ENCODE measurements at places on chromosomes 3 and 15.

GRCh38 chr3:104878395-104878794, 488.3 kb upstream of the ALCAM start:
- DNase-seq = no peak

GRCh38 chr15:65631503-65631902, 9.8 kb downstream of the SLC24A1 start:
- DNase-seq = no peak

GRCh38 chr3:75983609-75984290, 198.4 kb upstream of the ZNF717 start:
- no peak for DNase-seq

GRCh38 chr3:120280566-120280965, 4.5 kb downstream of the GPR156 start:
- DNase-seq = no peak

DNA sequence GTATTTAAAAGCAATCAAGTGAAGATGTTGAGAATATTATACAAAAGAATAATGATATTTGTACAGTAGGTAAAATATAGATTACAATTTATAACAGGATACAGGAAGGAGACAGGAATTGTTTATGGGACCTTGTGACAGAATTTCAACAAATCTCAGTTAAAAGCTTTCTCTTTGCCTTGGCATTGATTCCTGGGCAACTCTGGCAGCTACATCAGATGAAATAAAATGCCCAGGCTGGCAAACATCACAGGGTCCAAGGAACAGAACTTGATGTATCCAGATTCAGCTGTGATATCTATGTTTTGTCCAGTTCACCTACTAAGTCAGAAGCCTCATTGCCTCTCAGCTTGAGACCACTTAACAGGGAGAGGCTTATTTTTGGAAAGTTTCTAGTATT, 473.1 kb downstream of the MCTP2 start:
- no peak for DNase-seq

DNA sequence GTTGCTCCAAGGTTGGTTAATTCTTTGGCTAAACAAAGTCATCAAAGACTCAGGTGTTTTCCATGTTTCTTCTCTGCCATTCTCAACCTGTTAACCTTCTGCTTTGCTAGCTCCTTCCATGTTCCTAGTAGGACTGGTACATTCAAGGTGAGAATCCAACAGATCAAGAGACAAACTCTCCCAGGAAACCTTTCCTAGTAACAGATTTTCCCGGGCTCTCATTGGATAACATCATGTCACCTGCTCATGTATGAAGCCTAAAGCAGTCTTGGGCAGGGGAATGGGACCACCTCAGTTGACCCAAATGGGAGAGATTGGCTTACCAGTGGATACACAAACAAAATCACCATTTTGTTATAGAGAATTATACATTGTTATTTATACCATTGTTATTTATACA, 14.9 kb downstream of the SEMA6D start:
- DNase-seq = no peak

DNA sequence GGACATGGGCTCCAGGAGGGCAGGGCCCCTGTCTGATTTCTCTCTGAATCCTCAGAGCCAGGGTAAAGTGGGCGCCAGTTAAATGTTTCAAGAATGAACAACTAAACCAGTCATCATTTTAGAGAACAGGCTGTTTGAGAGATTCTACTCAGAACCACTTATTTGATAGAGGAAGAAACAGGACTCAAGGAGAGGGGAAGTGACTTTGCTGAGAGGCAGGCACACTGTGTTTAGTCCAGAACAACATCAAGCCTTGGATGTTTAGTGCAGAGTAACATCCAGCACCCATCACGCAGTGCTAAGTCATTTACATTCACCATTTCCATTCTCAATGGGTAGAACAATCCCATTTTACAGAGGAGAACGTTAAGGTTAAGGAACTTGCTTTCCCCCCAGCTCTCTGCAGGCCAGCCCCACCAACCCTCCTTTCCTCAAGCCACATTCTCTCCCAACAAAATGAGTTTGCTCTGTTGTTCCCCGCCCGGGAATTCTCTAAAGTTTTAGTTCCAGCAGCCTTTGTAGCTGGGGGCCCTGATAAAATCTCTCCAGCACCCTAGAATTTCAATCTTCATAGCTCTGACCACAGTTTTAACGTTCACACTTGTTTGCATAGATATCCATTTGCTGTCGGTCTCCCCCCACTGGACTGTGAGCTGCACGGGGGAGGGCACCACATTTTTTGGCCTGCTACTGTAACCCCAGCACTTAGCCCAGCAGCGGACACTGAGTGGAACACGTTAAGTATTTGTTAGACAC, 962 bp downstream of the NMNAT3 start:
- no peak for DNase-seq

GRCh38 chr3:190169877-190170276, 49.2 kb upstream of the P3H2 start:
- DNase-seq = no peak

- peak; percentile 30 for DNase-seq
Measured at GRCh38 chr15:92091155-92091734, 237.7 kb downstream of the SLCO3A1 start.

DNA sequence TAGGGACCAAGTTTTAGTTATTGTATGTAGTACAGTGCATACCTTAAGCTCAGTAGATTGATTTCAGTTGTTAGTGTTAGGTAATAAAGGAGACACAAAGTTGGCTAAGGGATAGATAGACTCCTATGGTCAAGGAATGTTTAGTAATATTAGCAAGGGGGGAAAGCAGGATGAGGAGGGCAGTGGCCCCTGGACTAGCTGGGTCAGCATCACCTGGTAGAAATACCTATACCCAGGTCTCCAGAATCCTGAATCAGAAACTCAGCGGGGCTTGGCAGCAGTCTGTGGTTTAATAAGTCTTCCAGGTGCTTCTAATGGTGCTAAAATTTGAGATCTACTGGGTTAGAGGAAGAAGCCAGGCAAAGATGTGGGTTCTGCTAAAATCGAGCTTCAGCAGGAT, 35.0 kb downstream of the BBX start:
- no peak for DNase-seq

DNA sequence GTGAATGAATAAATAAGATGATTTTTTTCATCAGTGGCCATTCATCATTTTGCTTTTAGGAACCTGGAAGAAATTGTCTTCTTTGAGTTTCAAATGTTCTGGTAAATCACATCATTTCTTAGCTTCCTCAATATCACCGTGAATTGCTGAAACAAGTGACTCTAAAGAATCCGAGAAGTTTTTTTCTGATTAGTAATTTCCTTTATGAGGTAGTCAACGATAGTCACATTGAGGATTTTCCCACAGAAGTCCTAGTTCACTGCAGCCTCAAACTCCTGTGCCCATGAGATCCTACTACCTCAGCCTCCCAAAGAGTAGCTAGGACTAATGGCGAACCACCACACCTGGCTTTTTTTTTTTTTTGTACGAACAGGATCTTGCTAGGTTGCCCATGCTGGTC, 3.6 kb upstream of the TMPRSS7 start:
- no peak for DNase-seq
